ENCODE measurements at places on chromosomes 13 and 19. TPM values are rescaled to one million over a fixed set of nuclear protein-coding genes. Genes with fewer than 3 reads are reported as not detected.

DNA sequence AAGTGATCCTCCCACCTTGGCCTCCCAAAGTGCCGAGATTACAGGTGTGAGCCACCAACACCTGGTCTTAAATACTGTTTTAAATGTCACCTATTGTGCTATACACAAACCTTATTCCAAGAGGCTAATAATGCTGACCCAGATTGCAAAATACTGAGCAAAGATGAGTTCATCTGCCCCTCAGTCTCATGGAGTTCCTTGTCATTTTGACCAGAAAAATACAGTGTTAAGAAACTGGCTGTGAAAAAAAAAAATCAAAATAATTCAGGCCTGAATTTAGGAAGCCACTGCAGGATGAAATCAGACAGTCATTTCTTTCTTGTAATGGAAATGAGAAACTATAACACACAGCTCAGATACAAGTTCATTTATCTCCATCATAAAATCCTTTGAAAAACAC is 59.9 kb downstream of the TBC1D4 start:
- H3K27ac ChIP-seq, result no peak overlapping the region
- no peak for DNase-seq
- no peaks in the 10 kb centered on the region for H3K27me3 ChIP-seq
- H3K36me3 ChIP-seq, result no peaks in the 10 kb centered on the region

- DNase-seq, result no peak
- H3K27me3 ChIP-seq, result no peaks in the 10 kb centered on the region
- no peaks in the 10 kb centered on the region for H3K36me3 ChIP-seq
- no peak overlapping the region for H3K4me3 ChIP-seq
- no peak overlapping the region for H3K27ac ChIP-seq
- H3K4me1 ChIP-seq, result no peaks in the 10 kb centered on the region
Observed at GRCh38 chr13:110403315-110403714, 96.2 kb downstream of the COL4A2 start.

DNA sequence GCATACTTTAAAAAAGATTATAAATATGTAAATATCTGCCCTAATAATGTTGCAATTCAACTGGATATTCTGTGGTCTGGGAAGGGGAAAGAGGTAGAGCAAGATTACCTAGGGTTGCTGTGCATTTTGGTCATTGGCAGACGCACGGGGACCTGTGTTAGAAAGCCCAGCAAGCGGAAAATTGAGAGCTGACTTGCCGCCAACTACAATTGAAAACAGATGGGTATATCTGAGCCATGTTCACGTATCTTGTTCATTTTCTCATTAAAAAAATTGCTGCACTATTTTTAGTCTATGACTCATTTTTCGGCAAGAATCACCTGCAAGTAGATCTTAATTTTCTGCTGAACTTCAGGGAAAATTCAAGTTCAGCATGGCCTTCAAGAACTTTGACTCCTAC is 308.5 kb upstream of the TMTC4 start:
- no peak overlapping the region for H3K27ac ChIP-seq
- H3K4me3 ChIP-seq, result no peak overlapping the region

FCHO1 gene
- 45.8 TPM for total RNA-seq

Measured in GM12878 (cell line).